ENCODE measurements at places on chromosomes 7 and 10. TPM values are rescaled to one million over a fixed set of nuclear protein-coding genes. Genes with fewer than 3 reads are reported as not detected.

The CPA1 gene
- total RNA-seq = not detected

The FOXI2 gene
- not detected for total RNA-seq

The XRCC2 gene
- total RNA-seq = 1.1 TPM

The ADAM22 gene
- total RNA-seq = 1.2 TPM

The PNLIPRP3 gene
- total RNA-seq = not detected

The ASCC1 gene
- total RNA-seq = 25.2 TPM

The HOXA10 gene
- total RNA-seq = 0.35 TPM

The RP9 gene
- 14.3 TPM for total RNA-seq

The DENND10 gene
- total RNA-seq = 82.6 TPM

- H3K4me1 ChIP-seq = peaks cover 29% of the 10 kb centered on the region
- no peaks in the 10 kb centered on the region for H3K27me3 ChIP-seq
- H3K27ac ChIP-seq = no peak overlapping the region
- peaks cover 28% of the 10 kb centered on the region for H3K36me3 ChIP-seq
- no peak overlapping the region for H3K4me3 ChIP-seq
Observed at GRCh38 chr7:5703572-5704533, 77.6 kb downstream of the RNF216 start.

DNA sequence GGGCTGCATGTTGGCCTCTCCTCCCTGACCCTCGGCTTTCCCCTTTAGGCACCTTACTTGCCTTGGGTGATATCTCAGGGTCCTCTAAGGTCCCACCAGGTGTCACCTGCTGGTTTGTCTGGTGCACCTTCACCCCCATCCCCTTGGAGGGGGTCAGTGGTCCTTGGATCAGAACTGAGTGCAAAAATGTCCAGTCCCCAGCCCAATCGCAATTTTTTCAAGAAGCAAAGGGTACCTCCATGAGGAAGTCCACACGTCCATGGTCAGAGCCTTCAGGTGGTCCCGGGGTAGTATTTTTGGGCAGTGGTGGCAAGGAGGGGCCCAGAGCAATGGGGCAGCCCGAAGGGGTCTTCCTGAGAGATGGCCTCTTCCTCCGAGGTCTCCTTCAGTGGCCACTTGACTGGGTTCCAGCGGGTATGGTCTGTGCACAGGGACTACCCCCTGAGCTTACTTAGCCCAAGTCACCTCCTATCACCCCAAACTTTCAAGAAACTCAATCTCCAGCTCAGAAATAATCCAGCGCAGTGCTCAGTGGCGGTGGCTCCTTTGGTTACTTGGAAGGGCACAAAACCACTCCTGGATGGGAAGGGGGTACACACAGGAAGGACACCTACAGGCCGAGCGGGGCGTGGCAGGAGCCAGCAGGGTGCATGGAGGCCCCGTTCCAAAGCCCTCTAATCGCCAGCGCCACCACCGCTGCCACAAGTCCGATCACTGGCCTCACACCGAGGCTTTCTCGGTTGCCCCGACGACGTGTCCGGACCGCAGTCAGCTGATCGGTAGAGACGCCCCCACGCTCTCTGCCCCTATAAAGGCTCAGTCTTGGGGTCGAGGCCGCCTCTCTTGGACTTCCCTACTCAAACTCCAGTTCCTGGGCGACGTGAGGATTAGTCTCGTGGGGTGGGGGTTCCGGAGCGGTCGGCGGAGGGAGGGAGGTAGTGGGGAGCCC is 4.5 kb downstream of the SAP25 start:
- H3K4me1 ChIP-seq = peaks cover 45% of the 10 kb centered on the region
- no peak overlapping the region for H3K4me3 ChIP-seq
- peak overlapping the region; percentile 69 for H3K27ac ChIP-seq
- H3K27me3 ChIP-seq = no peaks in the 10 kb centered on the region
- DNase-seq = peak; percentile 37
- peaks cover 4% of the 10 kb centered on the region for H3K36me3 ChIP-seq

- no peak overlapping the region for H3K4me3 ChIP-seq
- H3K36me3 ChIP-seq = no peaks in the 10 kb centered on the region
- no peak overlapping the region for H3K27ac ChIP-seq
- DNase-seq = no peak
Observed at GRCh38 chr7:45224832-45225231, 67.2 kb downstream of the RAMP3 start.

GRCh38 chr10:127243490-127244272 is 47.3 kb upstream of the INSYN2A start:
- no peak overlapping the region for H3K4me3 ChIP-seq
- DNase-seq = no peak
- H3K27ac ChIP-seq = no peak overlapping the region
- no peaks in the 10 kb centered on the region for H3K27me3 ChIP-seq

DNA sequence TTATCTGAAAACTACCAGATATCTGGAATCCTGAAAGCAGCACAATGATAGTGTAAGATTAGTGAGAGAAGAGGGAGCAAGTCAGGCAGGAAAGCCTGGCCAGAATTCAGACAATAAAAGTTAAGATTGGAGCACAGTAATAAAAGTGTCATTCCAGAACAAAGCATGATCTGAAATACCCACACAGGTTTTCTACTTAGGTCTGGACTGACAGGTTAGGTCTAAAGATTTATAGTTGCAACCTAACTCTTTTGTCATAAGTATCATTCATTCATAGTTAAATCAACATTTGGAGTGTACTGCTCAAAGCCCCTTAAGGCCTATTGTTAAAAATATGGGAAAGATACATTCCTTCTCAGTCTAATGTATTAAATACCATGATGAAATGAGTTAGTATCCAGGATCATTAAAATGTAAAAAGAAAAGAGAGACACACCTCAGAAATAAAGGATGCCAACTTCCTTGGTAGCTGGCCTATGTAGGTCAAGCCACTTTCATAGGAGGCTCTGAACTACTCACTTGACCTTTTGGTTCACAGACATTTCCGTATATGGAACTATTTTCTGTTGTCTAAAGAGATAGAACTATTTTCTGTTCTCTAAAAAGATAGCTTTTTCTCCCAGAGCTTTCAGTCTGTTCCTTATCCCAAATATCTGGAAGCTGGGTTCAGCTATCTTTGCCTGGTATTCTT is 105.2 kb downstream of the FAS start:
- no peak overlapping the region for H3K27ac ChIP-seq
- DNase-seq = no peak
- H3K4me1 ChIP-seq = no peaks in the 10 kb centered on the region

GRCh38 chr7:145692237-145692950 is 424.2 kb upstream of the CNTNAP2 start:
- H3K4me3 ChIP-seq = no peak overlapping the region
- H3K36me3 ChIP-seq = no peaks in the 10 kb centered on the region
- no peak for DNase-seq
- no peaks in the 10 kb centered on the region for H3K4me1 ChIP-seq

GRCh38 chr10:34423673-34424625 is 391.1 kb downstream of the PARD3 start:
- H3K27ac ChIP-seq = no peak overlapping the region
- no peaks in the 10 kb centered on the region for H3K27me3 ChIP-seq
- H3K4me1 ChIP-seq = no peaks in the 10 kb centered on the region
- H3K36me3 ChIP-seq = no peaks in the 10 kb centered on the region
- no peak overlapping the region for H3K4me3 ChIP-seq

DNA sequence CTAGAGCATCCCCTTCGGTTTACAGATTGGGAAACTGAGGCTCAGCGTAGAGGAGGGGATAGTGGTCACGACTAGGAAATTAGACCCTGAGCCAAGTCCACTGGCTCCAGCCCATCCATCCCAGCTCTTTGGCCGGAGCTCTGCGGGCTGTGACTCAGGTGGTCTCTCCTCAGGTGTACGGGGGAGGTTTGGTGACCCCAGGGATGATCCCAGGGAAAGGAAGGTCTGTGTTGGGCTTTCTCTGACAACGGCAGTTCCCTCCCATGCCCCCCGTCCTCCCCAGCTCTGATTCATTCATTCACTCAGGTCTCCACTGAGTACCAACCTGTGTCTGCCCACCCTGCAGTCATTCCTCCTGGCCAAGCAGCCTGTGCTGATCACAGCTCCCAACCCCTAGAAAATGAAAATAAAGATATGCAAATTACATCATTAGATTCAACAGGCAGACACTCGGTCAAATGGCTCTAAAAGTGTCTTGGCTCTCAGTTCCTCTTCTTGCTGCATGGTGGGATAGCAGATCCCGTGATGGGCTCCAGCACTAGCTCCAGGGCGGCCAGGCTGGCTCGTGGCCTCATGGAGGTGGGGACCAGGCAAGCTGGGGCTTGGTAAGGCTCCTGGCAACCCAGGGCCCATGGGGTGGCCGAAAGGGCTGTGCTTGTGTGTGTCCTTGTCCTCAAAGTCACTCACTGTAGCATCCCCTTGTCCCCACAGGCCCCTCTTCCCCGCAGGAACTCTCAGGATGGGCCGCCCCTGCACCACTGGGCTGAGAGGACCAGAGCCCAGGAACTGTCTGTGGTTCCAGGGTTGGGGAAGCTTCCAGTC is 37.8 kb downstream of the CLRN3 start:
- H3K36me3 ChIP-seq = no peaks in the 10 kb centered on the region
- H3K27me3 ChIP-seq = peaks cover 2% of the 10 kb centered on the region

DNA sequence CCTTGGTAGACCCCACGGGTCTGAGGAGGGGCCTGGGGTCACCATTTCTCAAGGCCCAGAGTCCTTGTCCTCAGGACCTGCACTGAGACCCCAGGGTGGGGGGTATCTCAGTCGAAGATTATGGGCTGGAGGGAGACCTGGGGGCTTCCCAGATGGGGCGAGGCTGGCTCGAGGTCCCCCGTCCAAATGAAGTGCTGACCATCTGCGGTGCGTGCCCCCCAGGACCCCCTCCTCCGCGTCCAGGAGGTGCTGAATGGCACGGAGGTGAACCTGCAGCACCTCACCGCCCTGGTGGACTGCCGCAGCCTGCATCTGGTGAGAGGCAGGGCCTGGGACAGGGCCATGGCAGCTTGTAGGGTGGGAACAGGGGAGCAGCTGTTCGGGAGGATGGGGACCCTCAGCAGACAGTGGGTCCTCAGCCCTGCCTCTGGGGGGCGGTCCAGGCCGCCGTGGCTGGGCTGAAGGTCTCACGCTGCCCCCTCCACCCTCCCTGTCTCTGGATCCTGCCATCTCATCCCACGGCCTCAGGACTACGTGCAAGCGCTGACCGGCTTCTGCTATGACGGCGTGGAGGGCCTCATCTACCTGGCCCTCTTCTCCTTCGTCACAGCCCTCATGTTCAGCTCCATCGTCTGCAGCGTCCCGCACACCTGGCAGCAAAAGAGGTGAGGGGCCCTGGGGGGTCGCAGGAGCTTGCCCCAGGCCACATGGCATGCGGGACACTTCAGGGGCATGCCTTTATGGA is 24.3 kb downstream of the TTYH3 start:
- H3K36me3 ChIP-seq = no peaks in the 10 kb centered on the region
- DNase-seq = no peak
- no peak overlapping the region for H3K4me3 ChIP-seq
- H3K4me1 ChIP-seq = no peaks in the 10 kb centered on the region
- no peak overlapping the region for H3K27ac ChIP-seq

- no peaks in the 10 kb centered on the region for H3K27me3 ChIP-seq
- no peak overlapping the region for H3K27ac ChIP-seq
- H3K4me3 ChIP-seq = no peak overlapping the region
- no peak for DNase-seq
- peaks cover 88% of the 10 kb centered on the region for H3K36me3 ChIP-seq
- no peaks in the 10 kb centered on the region for H3K4me1 ChIP-seq
Observed at GRCh38 chr7:155739538-155740143, 72.6 kb downstream of the SHH start.

DNA sequence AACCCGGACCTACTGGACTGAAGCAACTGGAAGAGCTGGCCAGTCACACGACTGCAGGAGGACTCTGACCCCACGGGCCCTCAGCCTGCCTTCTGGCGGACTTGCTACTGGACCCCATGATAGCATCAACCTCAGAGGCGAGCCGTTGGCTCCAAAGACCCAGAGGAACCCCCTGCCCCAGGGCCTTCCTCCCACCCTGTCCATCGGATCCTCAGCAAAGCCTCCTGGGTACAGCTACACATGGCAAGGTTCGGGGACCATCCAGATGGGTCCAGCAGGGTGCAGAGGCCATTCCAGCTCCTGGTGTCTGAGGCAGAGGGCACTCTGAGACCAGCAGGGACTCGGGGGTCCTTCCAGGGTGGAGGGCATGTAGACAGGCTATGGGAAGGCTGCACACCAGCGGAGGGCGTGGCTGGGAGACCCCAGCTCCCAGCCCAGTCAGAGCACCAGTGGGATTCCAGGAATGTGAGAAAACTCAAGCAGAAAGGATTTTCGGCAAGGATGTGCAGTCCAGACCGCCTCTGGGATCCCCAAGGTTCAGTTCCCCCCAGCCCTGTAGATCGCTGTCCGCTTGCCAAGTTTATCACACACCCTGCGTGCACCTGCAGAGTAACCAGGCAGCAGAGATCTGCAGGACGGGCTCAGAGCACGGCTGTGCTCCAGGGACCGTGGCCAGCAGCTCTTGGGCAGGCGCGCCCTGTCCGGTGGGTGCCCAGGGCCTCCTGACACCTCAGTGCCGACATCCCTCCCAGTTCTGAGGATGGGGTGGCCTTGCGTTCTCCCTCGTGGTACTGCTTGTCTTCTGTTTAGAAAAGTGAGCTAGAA is 89.8 kb upstream of the PPP2R2D start:
- no peaks in the 10 kb centered on the region for H3K27me3 ChIP-seq
- H3K4me1 ChIP-seq = no peaks in the 10 kb centered on the region
- no peaks in the 10 kb centered on the region for H3K36me3 ChIP-seq
- no peak overlapping the region for H3K27ac ChIP-seq

GRCh38 chr10:46555713-46556514 is 544 bp downstream of the GPRIN2 start:
- DNase-seq = no peak
- no peaks in the 10 kb centered on the region for H3K36me3 ChIP-seq
- H3K27ac ChIP-seq = no peak overlapping the region
- no peak overlapping the region for H3K4me3 ChIP-seq

GRCh38 chr7:33108554-33109004 is 625 bp downstream of the RP9 start:
- H3K27me3 ChIP-seq = peaks cover 13% of the 10 kb centered on the region
- H3K4me1 ChIP-seq = peaks cover 31% of the 10 kb centered on the region
- peak; percentile 39 for DNase-seq
- H3K4me3 ChIP-seq = peak overlapping the region; percentile 93
- peaks cover 4% of the 10 kb centered on the region for H3K36me3 ChIP-seq

DNA sequence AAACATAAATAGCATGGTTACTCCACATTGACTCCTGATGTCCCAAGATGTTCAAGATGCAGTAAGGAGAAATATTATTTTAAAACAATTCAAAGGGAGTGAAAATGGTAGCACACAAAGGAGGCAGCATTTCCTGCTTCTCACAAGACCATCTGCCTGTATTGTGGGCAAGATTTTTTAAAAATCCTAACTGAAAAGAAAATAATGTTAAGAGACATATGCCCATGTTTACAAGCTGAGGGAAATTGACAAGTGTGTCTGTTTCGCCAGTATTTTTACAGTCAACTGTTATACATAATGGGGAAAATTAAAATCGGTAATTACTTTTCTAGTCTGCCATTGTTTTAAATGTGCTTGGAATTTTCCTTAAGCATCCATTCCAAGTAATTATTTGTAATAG is 646.2 kb upstream of the C7orf33 start:
- H3K27ac ChIP-seq = no peak overlapping the region
- no peak overlapping the region for H3K4me3 ChIP-seq
- no peaks in the 10 kb centered on the region for H3K27me3 ChIP-seq
- no peaks in the 10 kb centered on the region for H3K4me1 ChIP-seq

- H3K4me3 ChIP-seq = no peak overlapping the region
- no peaks in the 10 kb centered on the region for H3K36me3 ChIP-seq
- no peaks in the 10 kb centered on the region for H3K27me3 ChIP-seq
- no peak overlapping the region for H3K27ac ChIP-seq
- DNase-seq = no peak
Observed at GRCh38 chr7:140284062-140284461, 107.3 kb upstream of the KDM7A start.

GRCh38 chr10:119497243-119497642 is 45.3 kb downstream of the RGS10 start:
- peaks cover 57% of the 10 kb centered on the region for H3K4me1 ChIP-seq
- no peak for DNase-seq
- H3K27ac ChIP-seq = no peak overlapping the region
- H3K27me3 ChIP-seq = no peaks in the 10 kb centered on the region
- no peak overlapping the region for H3K4me3 ChIP-seq
